Urinary bladder (tissue), 4 donors: ENCODE measurements at places on chromosomes 13 and 19. TPM values are rescaled to one million over a fixed set of nuclear protein-coding genes. Genes with fewer than 3 reads are reported as not detected.
A peak's percentile ranks its signal among the peaks of the same experiment; 100 is the strongest.

DNA sequence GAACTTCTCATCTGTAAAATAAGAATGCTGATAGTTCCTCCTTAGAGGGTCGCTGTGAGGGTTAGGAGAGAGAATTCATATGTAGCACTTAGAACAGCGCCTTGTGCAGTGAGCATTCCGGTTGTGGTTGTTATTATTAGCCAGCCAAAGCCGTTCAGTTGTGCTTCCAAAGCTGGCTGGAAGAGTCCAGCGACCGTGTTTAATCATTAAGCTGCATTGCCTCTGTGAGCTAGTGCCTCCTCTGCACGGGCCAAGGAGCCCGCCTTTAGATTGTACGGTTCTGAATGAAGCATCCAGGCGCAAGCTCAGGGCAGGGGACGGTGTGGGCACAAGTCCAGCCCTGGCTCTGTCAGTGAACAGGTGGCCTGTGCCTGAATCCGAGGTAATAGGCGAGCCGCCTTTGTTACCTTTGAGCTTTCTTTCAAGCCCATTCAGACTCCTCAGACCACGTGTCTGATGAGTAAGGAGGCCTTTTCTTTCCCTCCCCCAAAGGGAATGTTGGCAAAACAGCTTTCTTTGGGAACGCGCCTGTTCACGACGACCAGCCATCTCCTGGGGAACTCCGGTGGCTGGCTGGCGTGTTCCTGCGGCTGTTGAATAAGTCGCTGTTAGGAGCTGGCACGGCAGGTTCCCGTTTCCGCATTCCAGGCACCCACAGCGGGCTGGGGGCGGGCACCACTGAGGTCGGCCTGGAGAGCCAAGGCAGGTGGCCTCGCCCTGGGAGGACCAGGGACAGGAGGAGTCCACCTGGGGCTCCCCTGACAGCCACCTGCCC is 25.1 kb downstream of the SIPA1L3 start:
- peak; percentile 40 for DNase-seq

The ZNF20 gene
- 2.1 TPM for polyA plus RNA-seq

The SGCG gene
- polyA plus RNA-seq, result 1.5 TPM

The C1QTNF9 gene
- 0.76 TPM for polyA plus RNA-seq

GRCh38 chr19:17346109-17346671 is 8.8 kb downstream of the GTPBP3 start:
- no peak for DNase-seq

The PRR20C gene
- not detected for polyA plus RNA-seq

The CD37 gene
- 12.4 TPM for polyA plus RNA-seq

The ZNF625 gene
- 1.6 TPM for polyA plus RNA-seq

The IZUMO2 gene
- polyA plus RNA-seq, result not detected

DNA sequence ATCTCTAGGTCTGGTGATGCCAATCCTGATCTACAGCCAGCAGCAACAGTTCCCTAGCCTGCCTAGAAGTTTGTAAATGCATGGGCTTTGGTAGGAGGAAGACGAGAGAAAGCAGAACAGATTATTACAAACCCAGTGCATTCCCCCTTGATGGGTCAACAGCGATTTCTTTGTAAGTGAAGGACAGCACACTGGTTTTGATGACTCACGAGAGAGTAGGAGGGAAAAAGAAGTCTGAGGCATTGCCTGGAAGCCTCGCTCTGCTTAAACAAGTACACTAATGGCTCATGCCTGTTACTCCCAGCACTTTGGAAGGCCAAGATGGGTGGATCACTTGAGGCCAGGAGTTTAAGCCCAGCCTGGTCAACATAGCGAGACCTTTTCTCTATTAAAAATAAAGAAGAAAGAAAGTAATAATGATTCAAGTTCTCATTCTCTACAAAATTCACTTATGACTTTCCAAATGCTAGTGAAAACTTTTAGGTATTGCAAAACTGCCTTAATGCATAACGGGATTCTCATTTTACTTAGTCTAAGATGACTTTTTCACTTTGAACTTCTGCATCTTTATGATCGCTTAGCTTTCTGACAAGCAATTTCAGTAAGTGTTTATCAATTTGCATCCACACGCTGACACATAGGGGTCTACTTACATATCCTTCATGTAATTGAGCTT is 47.7 kb upstream of the USPL1 start:
- DNase-seq, result no peak

The KLC3 gene
- 0.05 TPM for polyA plus RNA-seq

- no peak for DNase-seq
Measured at GRCh38 chr13:42873081-42873480, 91.7 kb downstream of the FAM216B start.

The ZNF568 gene
- polyA plus RNA-seq, result 9.3 TPM

- DNase-seq, result no peak
Measured at GRCh38 chr13:113292021-113292862, 4.8 kb upstream of the LAMP1 start.
